NCI-H748 treated with DMSO at 0.1 percent for 48 hours (cell line): ENCODE measurements at places on chromosomes 5 and 9.

GRCh38 chr9:19924080-19924479 is 135.2 kb upstream of the SLC24A2 start:
- no peak for DNase-seq

DNA sequence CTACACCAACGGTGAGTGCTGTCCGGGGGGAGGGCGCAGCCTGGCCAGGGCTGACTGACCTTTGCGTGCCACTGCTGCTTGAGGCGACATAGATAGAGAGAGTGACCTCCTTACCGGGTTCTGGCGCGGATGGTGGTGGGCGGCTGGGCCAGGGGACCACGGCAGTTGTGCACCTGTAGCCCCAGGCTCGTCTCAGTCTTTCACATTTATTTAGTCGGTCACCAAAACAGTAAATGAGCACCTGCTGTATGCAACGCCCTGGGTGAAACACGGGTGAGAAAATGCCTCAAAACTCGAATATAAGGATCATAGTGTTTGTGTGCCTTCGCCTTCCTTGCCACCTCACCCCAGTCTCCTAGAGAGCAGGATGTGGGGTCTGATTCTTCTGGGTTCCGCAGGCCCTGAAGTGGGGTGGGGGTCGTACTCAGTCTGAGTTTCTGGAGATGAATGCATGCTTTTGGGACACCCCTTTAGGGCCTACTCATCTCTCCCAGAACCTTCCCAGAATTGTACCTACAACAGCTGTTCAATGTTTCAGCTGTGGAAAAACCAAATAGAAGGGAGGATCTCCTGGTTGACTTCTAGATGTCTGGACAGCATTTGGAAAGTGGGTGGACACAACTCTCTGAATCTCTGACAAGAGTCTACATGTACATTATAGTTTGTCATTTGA is 714 bp downstream of the SEC24A start:
- no peak for DNase-seq

DNA sequence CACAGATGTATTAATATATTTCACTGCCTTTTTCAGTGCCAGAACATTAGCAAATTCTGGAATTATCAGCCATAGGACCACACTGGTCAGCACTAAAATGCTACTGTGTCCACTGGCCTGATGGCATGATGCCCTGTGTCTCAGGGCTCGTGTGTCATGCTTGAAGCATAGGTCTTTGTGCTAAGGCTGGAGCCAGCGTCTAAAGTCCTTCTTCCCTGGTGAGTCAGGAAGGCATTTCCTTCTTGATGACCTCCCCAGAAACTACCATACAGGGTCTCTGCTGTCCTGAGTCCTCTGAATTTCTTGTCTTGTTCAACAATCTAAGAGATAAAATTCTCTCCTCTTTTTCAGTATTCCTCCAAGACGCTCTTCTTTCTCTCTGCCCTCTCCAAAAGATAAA is 489.9 kb downstream of the PSAT1 start:
- DNase-seq = no peak

GRCh38 chr5:75681125-75681830 is 36.0 kb downstream of the POC5 start:
- DNase-seq = peak; percentile 54

- no peak for DNase-seq
Measured at GRCh38 chr5:87190687-87191086, 77.0 kb upstream of the RASA1 start.

DNA sequence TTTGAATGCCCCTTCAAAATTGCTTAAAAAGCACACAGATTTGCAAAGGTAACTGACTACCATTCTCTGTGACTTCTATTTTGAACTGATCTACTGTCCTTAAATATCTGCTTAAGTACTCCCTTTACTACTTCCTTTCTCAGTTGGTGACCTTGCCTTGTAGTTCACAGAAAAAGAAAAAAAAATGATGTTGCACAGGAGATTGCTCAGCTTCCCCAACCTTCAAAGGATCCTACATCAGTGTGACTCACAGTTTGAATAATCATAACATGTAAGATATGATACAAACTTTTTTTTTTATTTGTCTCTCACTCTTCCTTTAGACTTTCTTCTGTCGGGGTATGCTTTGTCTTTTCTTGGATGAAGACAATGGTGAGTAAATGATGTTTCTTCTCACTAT is 1029.6 kb downstream of the CDH12 start:
- no peak for DNase-seq

DNA sequence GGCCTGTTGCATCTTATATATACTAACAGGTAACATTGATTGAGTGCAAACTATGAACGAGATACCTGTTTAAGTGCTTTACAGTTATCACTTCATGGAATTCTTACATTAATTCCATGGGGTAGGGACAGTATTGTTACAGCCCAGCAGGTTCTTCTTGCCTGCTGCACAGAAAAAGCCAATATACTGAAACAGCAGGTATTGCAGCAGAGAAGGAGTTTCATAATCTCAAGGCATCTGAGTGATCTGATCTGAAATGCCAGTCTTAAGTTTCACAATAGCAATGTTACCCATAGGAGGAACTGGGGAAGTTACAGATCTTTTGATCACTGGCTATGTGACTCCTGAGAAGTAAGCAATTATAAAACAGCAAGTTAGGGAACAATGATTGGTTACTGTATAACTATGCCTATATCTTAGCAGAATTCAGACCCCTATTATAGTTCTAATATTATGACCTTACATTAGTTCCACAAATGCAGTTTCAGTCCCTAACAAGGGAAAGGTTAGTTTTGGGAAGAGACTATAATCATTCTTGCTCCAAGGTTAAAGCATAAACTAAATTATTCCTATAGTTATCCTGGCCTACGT is 126.5 kb upstream of the BNC2 start:
- no peak for DNase-seq

DNA sequence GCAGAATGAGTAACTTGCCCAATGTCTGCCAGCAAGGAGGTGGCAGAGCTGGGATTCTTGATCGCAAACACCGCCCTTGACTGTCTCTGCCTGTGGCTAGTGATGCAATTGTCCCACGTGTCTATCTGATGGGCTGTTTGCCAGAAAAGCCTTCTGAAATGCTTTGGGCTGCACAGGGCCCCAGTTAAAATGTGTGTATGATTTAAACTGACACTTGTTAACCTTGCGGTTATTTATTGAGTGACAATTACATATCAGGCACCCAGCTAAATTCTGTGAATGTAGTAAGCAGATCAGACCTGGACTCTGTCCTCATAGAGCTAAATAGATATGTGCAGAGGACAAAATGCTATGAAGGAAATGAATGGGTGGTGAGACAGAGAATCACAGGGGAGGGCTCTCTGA is 11.6 kb upstream of the IL12B start:
- no peak for DNase-seq

- no peak for DNase-seq
Measured at GRCh38 chr9:129582855-129583254, 38.0 kb downstream of the C9orf50 start.

DNA sequence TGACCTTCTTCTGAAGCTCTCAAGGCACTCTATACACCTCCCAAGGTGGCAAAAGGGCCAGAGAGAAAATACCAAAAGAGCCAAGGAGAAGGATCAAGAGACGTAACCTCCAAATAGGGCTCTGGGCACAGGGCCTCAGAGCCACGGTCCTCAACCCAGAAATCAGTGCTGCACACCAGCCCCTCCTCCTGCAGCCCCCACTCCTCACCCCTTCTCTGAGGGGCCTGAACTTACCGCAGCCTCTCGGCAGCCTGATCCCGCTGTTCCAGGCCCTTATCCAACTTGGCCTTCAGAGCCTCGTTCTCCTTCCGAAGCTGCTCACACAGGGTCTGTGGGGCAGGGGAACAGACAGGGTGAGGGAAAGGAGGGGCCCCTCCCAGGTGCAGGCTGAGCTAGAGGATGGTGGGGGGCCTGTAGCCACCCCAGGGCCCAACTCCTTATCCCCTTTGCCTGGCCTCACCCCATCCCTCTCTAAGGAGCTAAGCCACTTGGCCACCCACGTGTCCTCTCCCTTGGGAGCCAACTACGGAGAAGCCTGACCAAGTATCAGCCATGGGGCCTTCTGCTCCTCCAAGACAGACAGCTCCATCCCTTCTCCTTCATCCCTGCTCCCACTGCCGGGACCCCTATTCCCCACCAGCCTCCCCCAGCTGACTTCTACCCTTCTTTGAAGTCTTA is 28.8 kb downstream of the TNIP1 start:
- no peak for DNase-seq

DNA sequence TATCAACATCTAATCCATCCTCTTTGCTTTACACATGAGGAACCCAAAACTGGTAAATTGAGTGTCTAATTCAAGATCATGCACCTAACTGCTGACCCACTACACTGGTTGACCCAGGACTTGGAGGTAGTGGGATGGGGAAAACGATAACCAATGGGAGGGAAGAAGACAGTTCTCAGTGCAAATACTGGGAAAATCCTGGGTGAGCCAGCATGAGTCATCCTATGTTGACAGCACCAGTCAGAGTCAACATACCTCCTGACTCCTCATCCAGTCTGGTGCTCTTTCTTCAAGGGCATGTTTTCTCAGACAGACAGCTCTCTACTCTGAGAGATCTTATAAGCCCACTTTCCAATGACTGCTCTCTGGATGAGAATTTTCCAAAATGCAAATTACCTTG is 232.8 kb upstream of the PTGER4 start:
- DNase-seq = no peak
